ENCODE measurements at places on chromosomes 3 and 15. TPM values are rescaled to one million over a fixed set of nuclear protein-coding genes. Genes with fewer than 3 reads are reported as not detected.

PLA2G4E gene
- total RNA-seq = not detected

GRM7 gene
- not detected for total RNA-seq

SEMA3B gene
- total RNA-seq = 8.6 TPM

SCAMP2 gene
- total RNA-seq = 68.1 TPM

UPK1B gene
- total RNA-seq = 12.9 TPM

SLC35A5 gene
- total RNA-seq = 15.2 TPM

TMEM207 gene
- total RNA-seq = not detected

RGMA gene
- total RNA-seq = 0.19 TPM

AGBL1 gene
- total RNA-seq = not detected

KBTBD8 gene
- 0.43 TPM for total RNA-seq

NCKIPSD gene
- total RNA-seq = 8.8 TPM

SSUH2 gene
- total RNA-seq = 1.2 TPM

ATG3 gene
- 57.9 TPM for total RNA-seq

STRA6 gene
- 80.9 TPM for total RNA-seq

ADCY5 gene
- total RNA-seq = 0.44 TPM

VGLL4 gene
- total RNA-seq = 27.9 TPM

TGM4 gene
- total RNA-seq = 0.03 TPM

FSIP1 gene
- 0.49 TPM for total RNA-seq

CCR3 gene
- not detected for total RNA-seq

CHSY1 gene
- total RNA-seq = 24.6 TPM

CDHR4 gene
- 0.44 TPM for total RNA-seq

TMEM212 gene
- total RNA-seq = not detected

TM6SF1 gene
- not detected for total RNA-seq

DNAJB8 gene
- not detected for total RNA-seq

RASL12 gene
- total RNA-seq = 0.10 TPM

SH2D7 gene
- total RNA-seq = not detected

UNC13C gene
- not detected for total RNA-seq

GP9 gene
- not detected for total RNA-seq

ESYT3 gene
- 1.1 TPM for total RNA-seq

TMIE gene
- total RNA-seq = 0.14 TPM

UROC1 gene
- total RNA-seq = not detected

FAM81A gene
- total RNA-seq = 12.7 TPM

LSMEM2 gene
- 0.09 TPM for total RNA-seq

ARRDC4 gene
- 0.19 TPM for total RNA-seq

ARID3B gene
- 3.9 TPM for total RNA-seq

ATP13A4 gene
- 0.06 TPM for total RNA-seq

CHRFAM7A gene
- 7.5 TPM for total RNA-seq

ATOSA gene
- 9.1 TPM for total RNA-seq

ACKR4 gene
- total RNA-seq = not detected

GASK1A gene
- total RNA-seq = not detected

RLBP1 gene
- total RNA-seq = not detected

GOLGA6L7 gene
- not detected for total RNA-seq

TP63 gene
- 0.37 TPM for total RNA-seq

PXYLP1 gene
- 13.7 TPM for total RNA-seq

OR5K2 gene
- not detected for total RNA-seq

Data from A549 treated with CORT108297 at 1 μM for 4 hours (cell line).